Hypothalamus (tissue), 51 donors: ENCODE measurements at places on chromosomes 3 and 15.

DNA sequence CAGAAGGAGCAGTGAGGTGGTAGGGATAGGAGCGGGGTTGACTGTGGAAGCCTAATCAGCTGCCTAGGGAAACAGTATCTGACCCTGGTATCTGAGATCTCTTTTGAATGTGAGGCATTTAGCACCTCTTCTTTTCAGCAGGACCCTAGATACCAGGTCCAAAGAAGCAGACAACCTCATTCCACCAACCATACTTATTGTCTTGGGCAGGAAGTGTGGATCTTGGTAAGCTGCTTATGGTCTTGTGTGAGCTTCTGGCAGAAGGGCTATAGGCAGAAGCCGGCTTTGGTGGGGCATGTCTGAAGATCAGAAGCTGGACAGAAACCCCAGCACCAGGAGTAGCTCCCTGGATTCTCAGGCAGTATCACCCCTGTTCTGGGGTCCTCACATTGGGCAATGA, 65.6 kb downstream of the TIPARP start:
- no peak for DNase-seq

DNA sequence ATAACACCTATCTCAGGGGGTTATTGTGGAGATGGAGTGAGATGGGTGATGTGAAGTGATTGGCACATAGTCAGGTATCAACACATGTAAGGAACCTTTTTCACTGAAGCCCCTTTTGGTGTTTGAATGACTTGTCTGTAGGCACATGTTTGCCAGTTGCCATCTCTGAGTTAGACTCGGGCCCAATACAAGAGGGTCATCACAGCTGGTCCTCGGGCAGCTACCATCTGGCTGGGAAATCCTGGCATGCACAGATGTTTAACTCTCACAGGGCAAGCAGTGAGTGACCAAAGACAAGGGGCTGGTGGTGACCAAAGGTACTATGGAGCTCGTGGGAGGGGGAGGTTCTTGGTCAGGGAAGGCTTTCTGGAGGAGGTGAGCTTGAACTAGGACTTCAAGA, 118.8 kb downstream of the CLSTN2 start:
- DNase-seq = no peak

DNA sequence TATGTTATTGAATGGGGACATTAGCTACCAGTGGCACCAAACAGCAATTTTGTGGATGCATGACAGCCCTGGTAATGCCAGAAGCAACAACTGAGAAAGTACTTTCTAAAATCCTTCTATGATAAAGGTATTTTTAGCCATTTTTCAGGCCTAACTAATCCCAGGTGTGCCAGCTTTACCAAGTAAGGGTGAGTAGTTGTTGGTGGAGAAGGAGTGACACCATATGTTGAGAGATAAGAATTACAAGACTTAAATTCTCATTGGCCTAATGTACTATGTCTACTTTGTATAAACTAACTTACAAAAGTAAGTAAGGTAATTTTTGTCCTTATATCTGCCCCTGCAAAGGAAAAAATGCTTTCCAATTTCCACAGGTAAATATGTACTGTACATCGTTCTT, 4.1 kb upstream of the COX17 start:
- DNase-seq = no peak

DNA sequence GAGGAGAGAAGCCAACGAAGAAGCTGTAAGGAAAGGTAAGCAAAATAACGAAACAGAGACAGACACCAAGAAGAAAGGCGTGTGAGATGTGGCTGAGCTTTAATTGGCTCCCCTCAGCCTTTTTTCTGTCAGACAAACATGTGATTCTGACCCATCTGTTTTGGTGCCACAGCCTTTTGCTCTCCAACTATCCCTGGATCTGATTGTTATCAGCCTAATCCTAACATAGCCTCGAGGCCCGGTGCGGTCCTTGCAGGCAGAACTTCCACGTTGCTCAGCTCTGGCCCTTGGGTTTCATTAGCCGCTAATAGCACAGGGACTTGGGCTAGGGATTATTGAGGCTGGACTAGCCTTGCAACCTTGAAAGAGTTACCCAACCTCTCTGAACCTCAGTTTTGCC, 57.9 kb upstream of the CACNA2D3 start:
- no peak for DNase-seq

- DNase-seq = no peak
These were observed 343.5 kb downstream of the FOXP1 start for GRCh38 chr3:71240034-71240433.

DNA sequence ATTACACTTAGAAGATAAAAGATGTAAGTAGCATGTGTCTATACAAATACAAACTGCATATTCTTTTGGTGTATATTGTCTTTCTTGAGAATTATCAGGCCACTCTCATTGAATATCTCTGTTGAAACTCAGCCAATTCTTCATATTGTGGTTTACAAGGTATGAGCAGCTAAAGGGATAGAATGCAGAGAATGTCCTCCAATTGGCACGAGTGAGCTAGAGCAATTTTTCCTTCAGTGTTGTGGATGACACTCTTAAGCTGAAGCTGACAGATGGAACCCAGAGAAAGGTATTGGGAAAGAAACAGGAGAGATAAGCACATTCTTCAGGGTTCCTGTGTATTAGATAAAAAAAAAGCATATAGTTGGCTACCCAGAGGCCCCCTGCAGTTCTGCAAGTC, 453.1 kb downstream of the EPHA3 start:
- no peak for DNase-seq

GRCh38 chr15:94086341-94086740, 145.0 kb upstream of the MCTP2 start:
- no peak for DNase-seq

DNA sequence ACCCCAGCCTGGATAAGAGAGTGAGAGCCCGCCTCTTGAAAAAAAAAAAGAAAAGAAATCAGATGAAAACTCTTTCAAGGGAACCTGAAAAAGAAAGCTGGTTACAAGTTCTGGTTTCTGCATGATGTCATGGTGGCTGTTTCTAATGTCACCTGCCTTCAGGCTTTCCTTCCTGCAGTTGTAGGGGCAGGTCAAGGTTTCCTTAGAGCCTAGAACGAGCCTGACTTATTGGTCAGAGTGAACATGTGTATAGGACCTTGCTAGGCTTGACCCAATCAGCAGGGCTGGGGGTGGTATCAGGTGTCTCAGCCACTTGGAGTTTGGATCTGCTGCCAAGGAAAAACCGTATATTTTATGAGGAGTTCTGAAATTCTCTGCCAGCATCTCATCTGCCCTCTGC, 3.8 kb downstream of the IVD start:
- no peak for DNase-seq

- no peak for DNase-seq
These were observed 37.6 kb upstream of the ANKRD34C start for GRCh38 chr15:79244876-79245275.

DNA sequence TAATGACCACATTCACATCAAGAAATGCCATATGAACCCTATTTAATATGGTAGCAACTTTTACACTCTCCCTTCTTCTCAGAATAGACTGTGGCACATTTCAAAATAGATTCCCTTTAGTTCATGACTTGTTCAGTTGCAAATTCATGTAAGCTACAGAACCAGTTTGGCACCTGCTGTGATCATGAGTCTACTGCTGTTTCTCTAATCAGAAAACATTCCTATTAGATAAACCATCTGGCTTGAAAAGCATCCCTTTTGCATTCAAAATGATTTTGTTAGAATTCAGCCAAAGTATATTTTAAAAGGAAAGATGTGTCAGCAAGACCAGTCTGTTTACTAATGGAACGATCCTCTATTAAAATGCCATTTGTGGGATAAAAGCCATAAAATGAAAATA, 304.4 kb downstream of the BCHE start:
- DNase-seq = no peak

DNA sequence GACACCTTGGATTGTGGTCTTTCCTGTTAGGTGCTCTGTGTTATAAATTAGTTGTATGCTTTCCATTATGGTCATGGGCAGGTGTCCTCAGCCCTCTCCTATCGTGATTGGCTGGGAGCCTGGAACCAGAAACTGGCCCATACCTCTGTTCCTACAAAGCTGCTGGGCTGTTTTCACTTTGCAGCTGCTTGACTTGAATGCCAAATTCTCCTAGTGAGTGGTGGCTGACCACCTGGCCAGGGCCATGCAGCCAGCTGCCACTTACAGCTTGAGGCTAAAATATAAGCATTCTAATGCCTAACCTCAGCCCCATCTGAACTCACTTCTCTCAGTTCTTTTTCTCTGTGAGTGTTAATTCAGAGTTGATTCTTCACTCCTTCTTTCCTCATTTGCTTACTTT, 239.3 kb upstream of the GBE1 start:
- DNase-seq = peak; percentile 2

DNA sequence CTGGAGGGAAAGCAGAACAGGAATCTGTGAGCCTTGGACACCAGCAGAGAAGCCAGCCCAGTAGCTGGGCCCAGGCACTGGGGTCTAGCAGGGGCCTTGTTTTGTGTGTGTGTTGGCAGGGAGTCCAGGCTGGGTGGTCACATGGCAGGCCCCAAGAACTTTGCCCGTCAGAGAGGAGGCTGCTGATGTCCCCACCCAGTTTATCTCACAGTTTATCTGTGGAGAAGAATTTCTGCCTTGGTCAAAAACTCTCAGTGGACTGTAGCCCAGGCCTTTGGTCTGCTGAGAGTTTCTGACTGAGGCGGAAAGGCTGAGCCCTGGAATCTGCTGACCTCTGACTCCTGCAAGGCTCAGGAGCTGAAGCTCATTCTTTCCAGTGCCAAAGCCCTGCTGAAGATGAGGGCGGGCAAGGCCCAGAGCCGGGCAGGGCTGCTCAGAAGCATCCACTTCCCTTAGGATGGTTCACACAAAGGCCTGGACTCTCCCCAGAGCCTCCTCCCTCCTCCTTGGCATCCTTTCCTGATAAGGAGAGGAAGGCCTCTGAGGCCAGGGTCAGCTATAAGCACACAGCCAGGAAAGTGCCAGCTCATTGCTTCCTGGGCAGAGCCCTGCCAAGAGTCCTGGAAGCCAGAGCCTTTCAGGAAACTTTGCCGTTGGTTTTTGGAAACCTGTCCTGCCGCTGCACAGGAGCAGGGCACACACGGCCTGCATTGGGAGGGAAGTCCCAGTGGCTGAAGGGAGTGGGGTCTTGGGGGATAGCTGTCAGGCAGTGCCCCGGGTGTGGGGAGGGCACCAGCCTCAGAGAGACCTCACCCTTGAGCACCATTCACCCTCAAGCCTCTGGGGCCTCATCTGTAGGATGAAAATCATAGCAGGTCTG, 37.2 kb upstream of the SLCO2A1 start:
- DNase-seq = no peak

- DNase-seq = no peak
These were observed 365.0 kb downstream of the ROBO2 start for GRCh38 chr3:77404871-77405270.

- no peak for DNase-seq
These were observed 29.8 kb downstream of the STT3B start for GRCh38 chr3:31562525-31562924.

- no peak for DNase-seq
These were observed 100.7 kb downstream of the TBL1XR1 start for GRCh38 chr3:177096615-177097014.

DNA sequence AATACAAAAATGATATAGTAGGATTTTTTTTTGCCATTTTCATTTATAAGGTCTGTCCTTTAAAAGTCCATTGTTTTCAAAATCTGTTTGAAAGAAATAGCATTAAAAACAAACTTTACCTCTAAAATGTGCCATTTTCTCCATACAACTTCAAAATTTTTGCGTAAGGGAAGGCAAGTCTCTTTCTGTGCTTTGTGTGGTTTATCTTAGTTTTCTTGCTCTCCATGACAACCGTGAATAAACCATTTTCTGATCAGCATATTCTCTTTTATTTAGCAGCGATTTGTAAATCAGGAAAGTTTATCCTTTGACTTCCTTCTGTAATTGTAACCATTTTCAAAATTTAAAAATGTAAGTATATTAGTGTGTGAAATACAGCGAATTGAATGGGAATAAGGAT, 147.9 kb upstream of the CGNL1 start:
- DNase-seq = no peak

- no peak for DNase-seq
These were observed 28.4 kb downstream of the RGMA start for GRCh38 chr15:93060336-93061248.

- DNase-seq = no peak
These were observed 5.2 kb upstream of the MUSTN1 start for GRCh38 chr3:52839892-52840545.

DNA sequence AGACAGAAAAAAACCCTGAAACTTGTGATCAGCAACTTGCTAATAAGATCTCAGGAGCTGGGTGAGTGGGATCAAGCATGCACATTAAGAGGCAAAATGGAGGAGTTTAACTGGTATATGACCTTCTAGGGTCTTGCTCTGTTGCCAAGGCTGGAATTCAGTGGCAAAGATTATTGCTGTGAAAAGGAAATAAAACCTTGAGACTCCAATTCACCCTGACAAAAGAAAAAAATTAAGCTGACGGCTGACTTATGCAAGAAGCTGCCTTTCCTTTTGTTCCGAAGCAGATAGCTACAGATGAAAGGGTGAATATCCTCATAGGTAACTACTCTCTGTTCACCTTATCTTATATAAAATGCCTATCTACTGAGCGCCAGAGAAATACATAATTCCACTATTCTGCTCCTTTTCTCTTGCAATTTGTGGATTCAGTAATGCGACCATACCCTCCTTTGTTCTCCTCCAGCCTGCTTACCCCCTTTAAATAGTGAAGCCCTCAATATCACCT, 68.9 kb downstream of the HERC1 start:
- DNase-seq = no peak

DNA sequence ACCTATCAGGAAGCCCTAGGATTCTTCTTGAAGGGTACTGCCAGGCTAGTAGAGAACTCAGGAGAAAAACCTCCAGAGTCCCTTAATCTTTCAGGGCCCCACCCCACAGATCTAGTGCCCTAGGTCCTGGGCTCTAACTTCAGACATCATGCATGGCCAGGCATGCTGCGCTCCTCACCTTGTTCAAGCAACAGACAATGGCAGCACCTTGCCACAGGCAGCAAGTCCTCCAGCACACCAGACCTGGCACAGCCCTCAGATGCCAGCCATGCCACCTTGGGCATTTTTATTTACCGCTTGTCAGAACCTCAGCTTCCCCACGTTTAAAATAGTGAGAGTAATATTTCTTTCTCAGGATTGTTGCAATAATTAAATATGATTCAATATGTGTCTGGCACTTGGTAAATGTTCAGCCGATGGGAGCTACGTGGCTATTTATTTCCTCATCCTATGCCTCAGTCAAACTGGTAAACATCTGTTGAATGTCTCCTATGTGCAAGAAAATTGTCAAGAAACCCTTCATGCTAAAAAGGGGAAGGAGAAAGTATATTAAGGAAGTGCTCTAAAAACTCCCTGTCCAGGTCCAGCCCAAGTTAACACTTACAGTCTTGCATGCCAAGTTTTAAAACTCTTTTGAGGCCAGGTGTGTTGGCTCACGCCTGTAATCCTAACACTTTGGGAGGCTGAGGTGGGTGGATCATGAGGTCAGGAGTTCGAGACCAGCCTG, 14.5 kb upstream of the CCR1 start:
- no peak for DNase-seq

- DNase-seq = no peak
These were observed 317.5 kb upstream of the CNTN6 start for GRCh38 chr3:775178-775880.

- no peak for DNase-seq
These were observed 133.5 kb downstream of the APBA2 start for GRCh38 chr15:29018995-29019976.

GRCh38 chr3:141552440-141552991, 65.7 kb downstream of the RASA2 start:
- no peak for DNase-seq

GRCh38 chr15:28030801-28031200, 68.3 kb downstream of the OCA2 start:
- no peak for DNase-seq
